ENCODE measurements at places on chromosomes 1 and 21.

DNA sequence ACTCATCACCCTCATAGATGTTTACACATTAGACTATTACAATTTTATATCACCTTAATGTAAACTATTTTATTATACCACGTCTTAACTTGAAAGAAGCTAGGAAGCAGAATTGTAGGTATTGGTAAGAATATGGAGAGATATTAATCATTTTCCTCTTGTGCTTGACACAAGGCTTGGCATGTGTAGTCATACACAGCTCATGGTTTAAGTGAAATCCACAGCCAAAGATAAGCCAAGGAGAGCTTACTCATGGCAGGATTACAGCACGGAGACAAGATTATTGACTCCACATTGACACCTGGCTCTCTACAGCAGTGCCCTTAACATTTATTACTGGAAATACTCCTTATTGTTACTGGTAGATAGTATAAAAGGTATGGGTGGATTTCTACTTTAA, 68.4 kb upstream of the ADGRL4 start:
- no peak for DNase-seq

DNA sequence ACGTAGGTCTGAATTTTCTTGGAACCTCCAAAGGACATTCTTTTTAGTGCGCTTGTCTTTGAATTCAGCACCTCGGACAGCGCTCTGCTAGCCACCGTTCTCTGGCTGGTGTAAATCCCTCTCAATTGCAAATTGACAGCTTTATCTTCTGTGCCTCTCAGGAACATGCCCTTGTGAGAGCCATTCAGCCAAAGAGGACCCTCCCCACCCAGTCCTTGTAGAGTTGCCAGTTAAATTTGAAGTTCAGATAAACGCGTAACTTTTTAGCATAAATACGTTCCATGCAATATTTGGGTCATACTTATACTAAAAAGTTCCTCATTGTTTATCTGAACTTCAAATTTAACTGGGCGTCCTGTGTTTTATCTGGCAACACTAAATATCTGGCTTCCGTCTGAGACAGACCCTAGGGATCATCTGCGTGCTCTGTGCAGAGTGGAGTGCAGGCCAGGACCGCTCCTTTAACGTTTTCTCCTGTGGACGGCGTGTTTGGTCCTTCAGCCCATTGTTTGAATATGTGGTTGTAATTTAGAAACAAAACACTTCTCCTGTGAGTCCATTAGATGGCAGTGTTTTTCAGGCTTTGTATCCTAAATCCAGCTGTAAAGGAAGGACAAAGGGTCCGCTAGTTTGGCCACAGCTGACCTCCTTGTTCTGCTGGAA, 7.0 kb downstream of the KCNAB2 start:
- no peak for DNase-seq

DNA sequence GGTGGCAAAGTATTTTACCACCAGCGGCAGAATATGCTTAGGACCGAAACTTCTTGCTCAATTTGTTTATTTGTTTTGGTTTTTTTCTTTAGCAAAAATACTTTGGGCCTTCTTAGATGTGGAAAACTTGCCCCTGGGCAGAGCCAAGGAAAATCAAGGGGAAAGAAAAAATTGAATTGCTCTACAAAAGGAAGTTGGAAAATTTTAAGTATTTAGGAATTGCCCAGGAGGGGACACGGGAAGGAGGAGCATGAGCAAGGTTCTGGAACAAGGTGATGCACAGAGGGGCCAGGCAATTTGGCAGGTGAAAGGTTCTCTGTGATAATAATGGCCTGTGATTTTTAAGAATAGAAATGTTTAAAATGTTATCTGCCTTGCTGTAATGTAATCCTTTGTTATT, 28.6 kb downstream of the SGIP1 start:
- DNase-seq = no peak

DNA sequence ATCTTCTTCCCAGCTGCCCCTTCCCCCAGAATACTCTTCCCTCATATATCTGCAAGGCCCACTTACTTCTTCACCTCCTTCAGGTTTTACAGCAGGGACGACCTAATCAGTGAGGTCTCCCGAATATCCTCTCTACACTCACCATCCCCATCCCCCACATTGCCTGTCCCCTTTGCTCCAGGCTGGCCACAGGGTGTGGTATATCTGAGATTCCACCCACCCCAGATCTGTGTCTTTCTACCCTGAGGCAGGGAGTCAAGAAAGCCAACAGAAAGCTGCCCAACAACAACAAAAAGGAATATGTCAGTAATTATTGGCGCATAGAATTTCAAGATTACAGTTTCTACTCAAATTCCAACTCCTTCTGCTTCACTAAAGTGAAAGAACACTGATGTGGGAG, 30.0 kb upstream of the OPRD1 start:
- no peak for DNase-seq

GRCh38 chr1:55374216-55374615, 159.1 kb upstream of the USP24 start:
- DNase-seq = no peak

GRCh38 chr21:37551331-37551992, 184.9 kb downstream of the DYRK1A start:
- DNase-seq = no peak

- DNase-seq = no peak
Observed at GRCh38 chr1:42013881-42014470, 95.3 kb upstream of the HIVEP3 start.

DNA sequence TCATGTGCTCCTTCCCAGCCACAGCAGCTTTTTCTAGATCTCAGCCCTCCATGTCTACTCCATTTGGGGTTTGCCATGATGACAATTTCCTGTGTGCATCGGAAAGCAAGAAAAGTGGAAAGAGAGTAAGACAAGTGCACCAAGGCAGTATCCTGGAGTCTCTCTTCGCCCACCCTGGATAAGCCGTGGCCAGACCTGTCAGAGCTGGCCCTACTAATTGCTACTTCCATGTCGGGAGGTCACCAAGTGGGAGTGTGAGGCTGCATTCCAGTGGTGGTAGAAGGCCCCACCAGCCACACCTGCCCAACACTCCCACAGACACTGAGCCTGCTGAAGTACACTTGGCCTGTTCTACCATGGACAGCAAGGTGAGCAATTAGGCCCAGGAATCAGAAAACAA, 14.0 kb upstream of the LORICRIN start:
- no peak for DNase-seq
